ENCODE measurements at places on chromosomes 5 and 9.

- DNase-seq = no peak
These were observed 44.5 kb upstream of the SUSD3 start for GRCh38 chr9:93013856-93014582.

DNA sequence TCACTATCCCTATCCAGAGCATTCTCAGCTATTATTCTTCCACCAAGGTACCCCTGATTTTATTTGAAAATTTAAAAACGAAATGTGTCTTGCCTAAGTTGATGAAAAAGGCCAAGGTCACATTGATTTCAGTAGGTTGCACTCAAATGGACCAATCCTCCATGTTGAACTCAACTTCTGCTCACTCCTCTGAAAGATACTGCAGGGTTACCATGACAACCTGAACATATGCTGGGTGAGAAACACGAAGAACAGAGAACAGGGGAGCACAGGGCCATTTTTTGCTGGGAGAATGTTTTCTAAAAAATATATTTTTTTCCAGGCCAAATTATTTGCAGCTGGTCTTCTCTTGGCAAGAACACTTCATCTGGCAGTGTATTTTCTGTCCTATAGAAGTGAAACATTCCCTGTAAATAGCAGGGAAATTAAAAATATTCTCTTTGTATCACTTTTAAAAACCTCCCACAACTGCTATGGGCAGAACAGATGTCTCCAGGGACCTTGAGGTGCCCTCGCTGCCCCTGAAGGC, 215.9 kb downstream of the NXNL2 start:
- DNase-seq = no peak

DNA sequence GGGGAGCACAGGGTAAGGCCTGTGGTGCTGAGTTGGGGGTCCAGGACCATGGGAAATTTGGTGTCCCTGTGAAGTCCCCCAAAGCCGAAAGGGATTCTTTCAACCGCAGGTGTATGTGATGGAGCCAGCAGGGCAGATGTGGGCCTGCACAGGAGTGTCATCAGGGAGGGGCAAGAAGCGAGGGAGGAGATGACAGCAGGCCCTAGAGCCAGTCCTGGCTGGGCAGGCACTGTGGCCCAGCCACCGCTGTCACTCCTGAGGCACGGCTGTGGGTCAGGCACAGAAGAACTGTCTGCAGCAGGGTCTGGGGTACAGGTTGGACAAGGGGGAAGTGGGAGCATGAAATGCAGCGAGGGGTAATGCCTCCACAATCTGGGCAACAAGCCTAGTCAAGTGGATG, 4.8 kb downstream of the HK3 start:
- peak; percentile 28 for DNase-seq

DNA sequence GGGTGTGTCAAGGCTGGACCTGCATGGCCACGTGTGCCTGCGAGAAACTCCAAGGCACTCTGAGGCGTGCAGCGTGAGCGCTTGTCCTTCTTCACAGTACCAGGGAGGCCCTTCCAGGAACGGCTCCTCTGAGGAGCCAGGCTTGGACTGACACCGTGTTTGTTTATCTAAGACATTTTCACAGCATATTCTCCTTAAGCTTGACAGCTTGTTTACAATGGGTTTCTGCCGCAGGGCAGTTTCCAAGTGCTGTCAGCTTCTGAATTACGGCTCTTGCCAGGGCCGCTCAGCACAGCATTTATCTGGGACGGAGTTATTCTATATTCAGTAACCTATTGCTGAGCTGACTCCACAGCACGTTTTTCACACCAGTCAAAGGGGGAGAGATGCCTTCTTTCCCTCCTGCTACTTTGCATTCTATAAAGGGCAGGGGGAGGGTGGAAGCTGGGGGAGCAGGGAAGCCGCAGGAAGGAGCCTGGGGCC, 98.4 kb downstream of the LMNB1 start:
- DNase-seq = peak; percentile 35

DNA sequence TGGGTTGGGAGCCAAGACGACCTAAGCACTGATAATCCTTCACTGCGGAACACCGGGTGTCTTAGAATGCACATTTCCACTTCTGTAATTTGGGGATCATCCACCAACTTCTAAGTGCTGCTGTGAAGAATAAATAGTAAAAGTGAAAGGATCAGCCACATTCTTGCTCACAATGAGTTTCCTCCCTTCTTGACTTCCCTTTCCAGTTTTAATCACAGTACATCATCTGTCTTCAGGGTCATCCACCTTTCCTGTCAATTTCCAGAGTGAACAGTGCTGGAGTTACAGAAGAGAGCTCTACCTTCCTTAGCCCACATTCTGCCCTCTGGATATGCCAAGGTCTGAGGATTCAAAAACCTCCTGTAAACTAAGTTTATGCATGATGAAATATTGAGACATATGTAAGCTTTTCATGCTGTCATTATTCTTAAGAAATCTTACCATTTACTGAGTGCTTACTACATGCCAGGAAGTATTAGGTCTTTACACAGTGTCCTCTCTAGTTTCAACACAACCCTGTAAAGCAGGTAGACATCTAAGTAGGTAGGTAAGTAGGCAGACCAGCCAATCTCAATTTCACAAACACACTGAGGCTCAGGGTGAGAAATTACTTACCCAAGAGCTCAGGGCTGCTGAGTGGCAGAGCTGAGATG, 105.2 kb downstream of the CDK5RAP2 start:
- no peak for DNase-seq
